ENCODE measurements at places on chromosomes 13 and 19.
A peak's percentile ranks its signal among the peaks of the same experiment; 100 is the strongest.

DNA sequence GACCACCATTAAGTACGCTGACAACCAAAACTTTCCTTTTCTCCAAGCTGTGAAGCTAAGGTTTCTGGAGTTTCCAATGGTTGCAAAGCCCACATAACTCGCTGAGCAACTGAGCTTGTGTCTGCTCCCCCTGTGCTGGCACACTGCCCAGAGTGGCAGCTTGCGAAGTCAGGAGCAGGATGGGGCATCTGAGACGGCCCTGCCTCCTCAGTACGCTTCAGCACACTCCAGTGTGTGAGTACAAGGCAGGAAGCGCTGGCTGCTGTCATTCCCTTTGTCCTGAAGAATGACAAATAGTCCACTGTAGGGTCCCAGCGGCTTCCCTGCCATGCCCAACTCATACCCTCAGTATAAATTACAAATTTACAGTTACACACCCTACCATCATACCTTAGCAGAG lies 51.5 kb downstream of the SKA3 start:
- DNase-seq: peak; percentile 40

DNA sequence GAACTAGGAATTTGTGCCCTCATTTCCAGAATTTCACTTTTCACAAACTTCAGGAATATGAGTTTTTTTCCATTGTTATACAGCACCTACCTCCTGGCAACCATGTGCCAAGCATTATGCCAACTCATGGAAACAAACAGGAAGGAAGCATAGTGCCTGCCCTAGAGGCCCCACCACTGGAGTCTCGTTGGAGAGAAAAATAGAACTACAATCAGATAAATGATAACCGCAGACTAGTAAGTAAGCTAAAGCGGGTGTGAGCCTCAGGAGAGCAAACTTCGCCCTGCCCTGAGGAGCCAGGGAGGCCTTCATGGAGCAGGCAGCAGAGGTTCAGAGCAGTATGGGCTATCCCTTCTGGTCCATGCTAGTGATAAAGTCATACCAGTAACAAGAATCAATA lies 75.9 kb downstream of the FRY start:
- no peak for DNase-seq

DNA sequence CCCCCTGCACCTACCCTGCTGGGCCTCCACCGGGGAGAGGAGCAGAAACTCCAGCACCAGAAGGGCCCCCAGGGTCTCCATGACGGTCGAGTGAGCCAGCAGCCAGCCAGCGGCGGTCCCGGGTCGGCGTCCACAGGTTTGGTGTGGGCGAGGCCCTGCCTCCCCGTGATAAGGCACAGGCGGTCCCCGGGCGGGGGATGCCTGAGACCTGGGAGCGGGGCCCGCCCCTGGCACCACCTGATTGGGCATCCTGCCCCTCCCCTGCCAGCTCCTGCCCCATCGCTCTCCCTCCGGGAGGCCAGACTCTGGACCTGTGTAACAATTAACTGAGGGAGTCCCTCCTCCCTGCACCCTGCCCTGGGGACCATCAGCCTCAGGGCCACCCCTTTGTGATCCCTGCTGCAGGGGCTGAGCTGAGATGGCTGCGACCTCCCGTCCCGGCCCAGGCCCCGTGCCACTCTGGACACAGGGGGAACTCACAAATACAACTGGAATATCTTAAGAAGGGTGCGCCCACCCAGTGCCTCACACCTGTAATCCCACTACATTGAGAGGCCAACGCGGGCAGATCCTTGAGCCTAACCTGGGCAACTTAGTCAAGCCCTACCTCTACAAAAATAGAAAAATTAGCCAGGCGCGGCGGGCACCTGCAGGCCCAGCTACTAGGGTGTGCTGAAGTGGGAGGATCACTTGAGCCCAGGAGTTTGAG lies at the start of gene SMIM24:
SMIM24 (minus strand) TSS at position 143 of the 709 bp plus-strand sequence; CDS start at position 81, 62 bp downstream.
- peak; percentile 83 for DNase-seq

- no peak for DNase-seq
Observed at GRCh38 chr13:100039740-100040139, 49.2 kb upstream of the PCCA start.

- DNase-seq: peak; percentile 86
Observed at GRCh38 chr13:19959141-19959830, 759 bp downstream of the ZMYM2 start.

DNA sequence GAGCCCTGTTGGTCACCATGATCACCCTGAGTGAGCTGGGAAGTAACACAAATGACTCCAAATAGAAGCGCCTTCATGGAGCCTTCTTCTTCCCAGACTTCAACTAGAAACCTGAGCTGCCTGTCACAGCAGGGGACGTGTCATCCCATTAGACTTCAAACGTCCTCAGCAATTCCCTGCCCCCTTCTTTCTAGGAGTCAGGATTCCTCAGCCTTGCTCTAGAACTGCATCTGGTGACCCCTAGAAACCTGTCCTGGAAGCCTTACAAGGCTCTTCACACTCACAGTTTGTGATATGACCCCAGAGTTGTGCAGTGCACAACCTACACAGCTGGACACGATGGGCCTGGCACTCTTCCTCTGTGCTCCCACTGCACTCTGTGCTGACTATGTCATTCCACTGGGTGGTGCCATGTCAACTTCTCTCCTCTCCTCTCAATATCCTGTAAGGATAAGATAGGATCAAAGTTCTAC lies 23.6 kb upstream of the TTYH1 start:
- DNase-seq: no peak

- no peak for DNase-seq
Observed at GRCh38 chr19:15296353-15296752, 36.0 kb downstream of the BRD4 start.

DNA sequence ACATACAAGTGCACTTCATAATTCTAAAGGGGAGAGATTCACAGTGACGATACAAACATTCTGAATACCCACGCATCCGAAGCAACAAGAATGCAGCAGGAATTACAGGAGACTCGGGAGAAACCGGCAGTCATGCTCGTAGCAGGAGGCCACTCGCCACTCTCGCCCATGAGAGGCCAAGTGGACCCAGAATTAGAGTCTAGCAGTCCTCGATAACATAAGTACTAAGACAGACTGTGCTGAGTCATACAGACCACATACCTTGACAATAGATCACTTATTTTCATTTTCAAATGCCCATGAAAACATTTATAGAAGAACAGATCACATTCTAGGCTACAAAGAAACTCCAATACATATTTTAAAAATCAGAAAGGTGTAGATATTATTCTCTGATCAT lies 299.1 kb upstream of the TSHZ3 start:
- no peak for DNase-seq

DNA sequence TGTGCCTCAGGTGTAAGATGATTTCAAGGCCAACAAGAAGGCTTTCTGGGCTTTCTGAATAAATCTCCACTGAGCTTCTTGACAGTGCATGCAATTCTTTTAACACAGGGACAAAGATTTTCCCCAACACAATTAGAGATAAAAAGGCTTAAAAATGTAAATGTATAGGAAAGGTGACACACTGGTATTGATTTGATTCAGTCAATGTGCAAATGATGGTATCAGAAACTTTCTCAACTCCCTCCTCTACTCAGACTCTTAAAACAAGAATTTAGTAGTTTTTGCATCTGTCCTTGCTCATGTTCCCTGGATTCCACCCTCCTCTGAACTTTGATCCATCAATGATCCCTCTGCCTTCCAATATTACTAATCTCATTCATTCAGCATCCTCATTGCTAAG lies 111.6 kb upstream of the FNDC3A start:
- DNase-seq: peak; percentile 24

GRCh38 chr13:21999666-22000065 lies 328.8 kb downstream of the FGF9 start:
- no peak for DNase-seq

- DNase-seq: no peak
Observed at GRCh38 chr13:101016475-101016874, 341.9 kb upstream of the TMTC4 start.

DNA sequence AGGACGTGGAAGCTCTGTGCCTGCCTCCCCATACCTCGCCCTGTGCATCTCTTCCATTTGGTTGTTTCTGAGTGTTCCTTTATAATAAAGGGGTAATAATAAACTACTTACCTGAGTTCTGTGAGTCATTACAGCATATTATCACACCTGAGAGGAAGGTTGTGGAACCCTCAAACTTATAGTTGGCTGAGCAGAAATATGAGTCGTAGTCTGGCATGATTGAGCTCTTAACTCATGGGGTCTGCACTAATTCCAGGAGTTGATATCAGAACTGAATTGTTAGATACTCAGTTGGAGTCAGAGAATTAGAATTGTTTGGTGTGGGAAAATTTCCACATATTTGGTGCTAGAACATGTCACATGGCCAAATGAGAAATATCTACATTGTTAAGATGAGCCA lies 52.4 kb upstream of the HTR2A start:
- no peak for DNase-seq

DNA sequence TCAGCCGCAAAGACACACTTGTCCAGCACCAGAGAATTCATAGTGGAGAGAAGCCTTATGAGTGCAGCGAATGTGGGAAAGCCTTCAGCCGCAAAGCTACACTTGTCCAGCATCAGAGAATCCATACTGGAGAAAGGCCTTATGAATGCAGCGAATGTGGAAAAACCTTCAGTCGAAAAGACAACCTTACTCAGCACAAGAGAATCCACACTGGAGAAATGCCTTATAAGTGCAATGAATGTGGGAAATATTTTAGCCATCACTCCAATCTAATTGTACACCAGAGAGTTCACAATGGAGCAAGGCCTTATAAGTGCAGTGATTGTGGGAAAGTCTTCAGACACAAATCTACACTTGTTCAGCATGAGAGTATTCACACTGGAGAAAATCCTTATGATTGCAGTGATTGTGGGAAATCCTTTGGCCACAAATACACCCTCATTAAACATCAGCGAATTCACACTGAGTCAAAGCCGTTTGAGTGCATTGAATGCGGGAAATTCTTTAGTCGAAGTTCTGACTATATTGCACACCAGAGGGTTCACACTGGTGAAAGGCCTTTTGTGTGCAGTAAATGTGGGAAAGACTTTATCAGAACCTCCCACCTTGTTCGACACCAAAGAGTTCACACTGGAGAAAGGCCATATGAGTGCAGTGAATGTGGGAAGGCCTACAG lies 6.8 kb downstream of the ZNF134 start:
- peak; percentile 52 for DNase-seq

DNA sequence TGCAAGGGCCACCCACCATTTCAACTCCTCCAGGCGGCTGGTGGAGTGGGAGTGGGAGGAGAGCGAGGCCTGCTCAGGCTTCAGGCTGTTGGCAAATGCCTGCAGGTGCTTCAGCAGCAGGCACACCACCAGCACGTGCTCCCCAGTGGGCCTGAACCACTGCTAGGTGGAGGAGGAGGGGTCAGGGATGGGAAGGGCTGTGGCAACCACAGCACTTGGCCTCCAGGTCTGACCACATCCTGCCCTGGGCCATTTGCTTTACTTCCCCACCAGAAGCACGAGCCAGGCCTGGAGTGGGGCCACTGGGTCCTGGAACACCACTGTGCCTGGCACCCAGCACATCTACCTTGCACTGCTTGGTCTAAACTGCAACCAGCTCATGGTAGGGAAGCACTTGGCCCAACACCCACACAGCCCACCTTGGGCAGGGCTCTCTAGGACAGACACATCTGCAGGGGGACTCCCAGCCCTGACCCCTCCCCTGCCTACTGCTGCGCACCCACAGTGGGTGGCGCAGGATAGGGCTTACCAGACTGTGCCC lies 26.2 kb downstream of the TUBA3C start:
- no peak for DNase-seq

DNA sequence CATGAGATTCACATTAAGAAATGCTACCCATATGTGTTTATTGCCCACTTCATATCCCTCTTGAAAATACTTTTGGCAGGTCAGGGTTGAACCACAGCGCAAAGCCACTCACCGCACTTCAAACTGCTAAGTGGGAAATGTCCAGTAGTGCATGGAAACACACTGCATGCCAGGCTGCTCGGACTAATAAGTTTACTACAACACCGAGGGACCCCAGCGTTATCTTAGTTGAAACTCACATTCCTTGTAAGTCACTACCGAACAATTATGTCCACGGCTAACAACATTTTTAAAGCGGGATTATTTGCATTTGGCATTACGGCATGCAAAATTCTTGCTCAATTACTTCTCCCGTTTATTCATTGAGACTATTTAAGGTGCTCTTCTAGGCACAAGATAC lies 4.0 kb downstream of the BRD4 start:
- no peak for DNase-seq

- no peak for DNase-seq
Observed at GRCh38 chr13:55013051-55013450, 1984.4 kb downstream of the OLFM4 start.

GRCh38 chr13:39100996-39101738 lies 62.9 kb downstream of the NHLRC3 start:
- peak; percentile 22 for DNase-seq

- no peak for DNase-seq
Observed at GRCh38 chr13:21594715-21595545, 9.0 kb downstream of the MICU2 start.

DNA sequence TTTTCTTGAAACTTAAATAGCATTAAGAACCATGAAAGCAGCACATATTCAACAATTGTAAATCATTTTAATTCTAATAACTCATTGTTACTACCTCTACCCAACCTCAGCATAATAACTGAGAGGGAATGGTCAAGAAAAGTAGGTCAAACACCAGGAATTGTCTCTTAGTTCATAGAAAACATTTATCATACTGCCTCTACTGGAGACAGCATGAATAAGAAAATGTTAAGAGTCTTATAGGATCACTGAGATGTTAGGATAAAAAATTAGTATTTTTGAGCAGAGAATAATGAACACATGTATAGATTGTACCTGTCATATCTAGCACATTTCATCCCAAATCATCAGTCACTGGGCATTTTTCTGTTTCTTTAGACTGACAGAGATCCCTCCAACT lies 515.3 kb downstream of the PCDH9 start:
- DNase-seq: no peak

DNA sequence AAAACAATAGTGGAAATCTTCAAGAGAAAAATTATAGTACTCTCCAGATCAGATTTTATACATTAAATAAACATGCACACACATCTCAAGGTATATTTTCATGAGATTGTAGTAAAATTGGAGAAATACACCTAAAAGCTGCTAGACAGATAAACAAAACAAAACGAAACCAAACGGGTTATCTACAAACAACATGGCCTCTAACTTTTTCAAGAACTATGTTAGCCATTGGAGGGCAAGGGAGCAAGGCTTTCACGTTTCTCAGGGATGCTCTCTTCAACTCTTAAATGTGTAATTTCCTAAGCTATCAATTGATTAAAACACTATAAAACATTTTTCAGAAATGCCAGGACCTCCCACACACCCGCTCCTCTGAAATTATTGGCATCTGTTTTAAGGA lies 1262.4 kb upstream of the PCDH20 start:
- DNase-seq: no peak

- DNase-seq: no peak
Observed at GRCh38 chr19:56109226-56109625, 11.9 kb downstream of the ZNF787 start.

GRCh38 chr13:28754698-28755545 lies 36.2 kb upstream of the SLC46A3 start:
- DNase-seq: no peak

- DNase-seq: peak; percentile 99
Observed at GRCh38 chr19:40750874-40751537, at the start of gene SNRPA. TSS of gene SNRPA (plus strand) at chr19:40751203. CDS start at chr19:40751409, 206 bp downstream.

- no peak for DNase-seq
Observed at GRCh38 chr19:40673397-40673796, 17.1 kb downstream of the NUMBL start.

GRCh38 chr19:54252243-54252642 lies 4.8 kb downstream of the LILRB5 start:
- no peak for DNase-seq

- no peak for DNase-seq
Observed at GRCh38 chr13:83935566-83935965, 53.3 kb upstream of the SLITRK1 start.
